ENCODE measurements at places on chromosomes 12 and 14.

DNA sequence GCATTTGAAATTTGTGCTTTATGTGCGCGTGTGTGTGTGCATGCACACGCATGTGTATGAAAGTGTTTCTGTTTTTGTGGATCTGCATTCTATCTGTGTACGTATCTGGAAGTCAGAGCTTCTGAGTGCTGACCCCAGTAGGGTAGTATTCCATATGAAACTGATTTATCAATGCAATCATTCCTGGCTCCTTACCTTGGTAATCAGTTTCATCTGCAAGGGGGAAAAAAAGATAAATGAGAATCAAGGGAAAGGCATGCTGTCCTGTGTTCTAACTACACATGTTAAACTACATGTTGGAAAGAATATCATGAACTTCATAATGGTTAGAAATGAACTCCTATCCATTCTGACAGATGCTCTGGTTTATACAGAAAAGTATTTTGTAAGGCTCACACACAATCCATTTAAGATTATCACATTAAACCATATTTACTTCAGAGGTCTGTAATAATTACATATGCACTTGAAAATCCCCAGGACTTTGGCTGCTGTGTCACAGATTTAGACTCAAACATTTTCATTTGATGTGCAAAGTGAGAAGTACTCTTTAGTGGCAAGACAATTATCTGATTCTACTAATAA, 276.1 kb upstream of the LMO3 start:
- DNase-seq: no peak

- no peak for DNase-seq
Measured at GRCh38 chr12:8970432-8970831, 18.9 kb upstream of the KLRG1 start.

DNA sequence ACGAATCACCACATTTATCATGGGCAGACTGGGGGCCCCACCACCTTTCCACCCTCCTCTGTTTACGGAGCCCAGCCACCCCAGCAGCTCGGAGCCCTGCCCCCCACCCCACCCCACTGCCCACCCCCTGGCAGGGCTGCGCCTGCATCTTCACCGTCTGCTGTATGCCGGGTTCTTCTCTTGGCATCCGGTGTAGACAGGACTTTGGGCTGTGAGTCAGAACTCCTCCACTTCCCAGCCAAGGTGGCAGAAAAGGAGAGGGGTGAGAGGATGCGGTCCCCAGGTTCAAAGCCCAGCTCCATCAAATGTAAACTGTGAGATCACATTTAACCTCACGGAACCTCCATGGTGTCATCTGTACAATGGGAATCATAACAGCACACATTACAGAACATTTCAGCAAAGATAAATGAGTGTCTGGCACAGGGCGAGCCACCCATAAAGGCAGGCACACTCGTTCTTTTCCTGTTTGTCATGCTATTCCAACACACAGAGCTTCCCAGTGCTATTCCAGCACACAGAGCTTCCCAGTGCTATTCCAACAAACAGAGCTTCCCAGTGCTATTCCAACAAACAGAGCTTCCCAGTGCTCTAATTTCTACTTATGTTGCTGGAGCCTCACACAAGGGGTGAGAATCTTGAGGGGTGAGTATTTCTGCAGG, 292.7 kb upstream of the RTL1 start:
- no peak for DNase-seq

DNA sequence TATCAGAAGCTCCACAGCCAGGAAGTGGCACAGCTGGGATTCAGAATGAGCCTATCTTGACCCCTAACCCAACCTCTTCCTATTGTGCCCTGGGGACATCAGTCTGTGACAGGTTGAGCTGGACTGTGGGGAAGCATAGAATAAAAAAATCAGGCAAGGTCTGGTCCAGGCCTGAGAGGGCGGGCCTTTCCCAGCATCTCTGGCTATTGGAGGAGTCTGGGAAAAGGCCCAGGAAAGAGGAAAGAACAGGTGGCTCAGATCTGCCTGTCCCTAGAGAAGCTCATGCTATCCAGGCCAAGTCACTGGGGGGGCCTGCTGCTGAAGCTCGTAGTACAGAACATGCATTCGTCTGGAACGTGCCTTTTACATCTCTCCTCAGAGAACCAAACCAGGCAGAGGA, 100.5 kb downstream of the PPM1H start:
- DNase-seq: no peak

DNA sequence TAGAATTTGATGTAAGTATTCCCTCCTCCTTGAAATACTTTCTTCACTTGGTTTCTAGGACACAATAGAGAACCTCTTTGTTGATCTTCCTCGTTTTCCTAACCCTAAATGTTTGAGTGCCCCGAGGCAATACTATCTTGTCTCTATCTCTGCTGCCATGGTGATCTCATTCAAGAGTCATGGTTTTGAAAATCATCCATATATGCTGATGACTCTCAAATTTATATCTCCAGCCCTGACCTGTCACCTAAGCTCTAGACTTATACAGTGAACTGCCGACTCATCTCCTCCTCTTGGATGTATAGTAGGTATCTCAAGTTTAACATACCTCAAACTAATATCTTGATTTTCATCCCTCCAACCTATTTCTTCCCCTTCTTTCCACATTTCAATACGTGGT, 71.4 kb downstream of the RIC8B start:
- no peak for DNase-seq

- DNase-seq: no peak
Measured at GRCh38 chr12:131994589-131994988, 44.8 kb downstream of the EP400 start.

DNA sequence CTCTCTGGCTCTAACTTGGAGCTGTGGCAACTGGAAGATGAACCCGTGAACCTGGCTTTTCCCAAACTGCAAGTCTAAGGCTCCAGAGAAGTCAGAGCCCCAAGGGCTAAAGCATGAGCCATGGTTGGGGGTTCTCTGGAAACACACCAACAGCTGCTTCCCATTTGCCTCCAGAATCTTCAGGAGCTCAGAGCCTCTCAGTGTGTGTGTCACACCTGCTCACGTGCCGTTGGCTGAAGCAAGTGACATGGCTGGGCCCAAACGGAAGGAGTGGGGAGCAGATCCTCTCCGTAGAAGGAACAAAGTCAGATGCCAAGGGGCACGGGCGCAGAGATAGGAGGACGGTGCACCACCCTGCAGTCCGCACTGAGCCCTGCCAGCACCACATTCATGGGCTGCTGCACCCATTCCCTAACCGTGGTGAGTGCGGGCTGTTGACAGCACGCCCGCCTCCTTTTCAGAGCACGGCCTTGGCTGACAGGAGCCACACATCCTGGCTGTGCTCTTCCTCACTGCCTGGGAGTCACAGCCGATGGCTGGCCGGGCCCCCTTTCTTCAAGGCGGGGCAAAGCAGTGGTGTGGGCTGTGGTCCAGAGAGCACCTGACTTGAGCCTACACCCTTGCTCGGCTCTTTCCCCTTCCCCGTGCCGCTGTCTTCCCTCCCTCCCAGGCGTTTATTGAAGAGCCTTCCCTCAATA, 16.6 kb upstream of the TRAF3 start:
- DNase-seq: no peak

- no peak for DNase-seq
Measured at GRCh38 chr12:127115468-127116035, 1151.4 kb upstream of the TMEM132C start.

DNA sequence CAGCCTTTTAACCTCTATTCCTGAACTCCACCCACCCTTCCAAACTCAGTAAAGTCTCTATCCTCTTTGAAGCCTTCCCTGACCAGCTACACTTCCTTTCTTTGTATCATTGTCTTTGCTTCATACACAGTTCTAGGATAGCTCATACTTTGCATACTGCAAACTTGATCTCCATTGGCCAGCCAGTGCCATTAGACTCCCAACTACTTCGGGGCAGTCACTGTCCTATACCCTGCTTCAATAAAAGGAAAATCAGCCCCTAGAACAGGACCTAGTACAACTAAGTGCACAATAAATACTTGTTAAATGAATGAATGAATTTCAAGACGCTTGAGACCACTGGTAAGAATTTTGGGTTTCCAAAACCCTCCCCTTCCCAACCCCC, 521 bp upstream of the PIP4K2C start:
- DNase-seq: no peak

Data from stimulated activated CD4-positive, alpha-beta T cell treated with anti-CD3 and anti-CD28 coated beads, Interleukin-4, amount 100 ng/mL, for 1 hour (primary cell).